ENCODE measurements at places on chromosomes 7 and 10.

DNA sequence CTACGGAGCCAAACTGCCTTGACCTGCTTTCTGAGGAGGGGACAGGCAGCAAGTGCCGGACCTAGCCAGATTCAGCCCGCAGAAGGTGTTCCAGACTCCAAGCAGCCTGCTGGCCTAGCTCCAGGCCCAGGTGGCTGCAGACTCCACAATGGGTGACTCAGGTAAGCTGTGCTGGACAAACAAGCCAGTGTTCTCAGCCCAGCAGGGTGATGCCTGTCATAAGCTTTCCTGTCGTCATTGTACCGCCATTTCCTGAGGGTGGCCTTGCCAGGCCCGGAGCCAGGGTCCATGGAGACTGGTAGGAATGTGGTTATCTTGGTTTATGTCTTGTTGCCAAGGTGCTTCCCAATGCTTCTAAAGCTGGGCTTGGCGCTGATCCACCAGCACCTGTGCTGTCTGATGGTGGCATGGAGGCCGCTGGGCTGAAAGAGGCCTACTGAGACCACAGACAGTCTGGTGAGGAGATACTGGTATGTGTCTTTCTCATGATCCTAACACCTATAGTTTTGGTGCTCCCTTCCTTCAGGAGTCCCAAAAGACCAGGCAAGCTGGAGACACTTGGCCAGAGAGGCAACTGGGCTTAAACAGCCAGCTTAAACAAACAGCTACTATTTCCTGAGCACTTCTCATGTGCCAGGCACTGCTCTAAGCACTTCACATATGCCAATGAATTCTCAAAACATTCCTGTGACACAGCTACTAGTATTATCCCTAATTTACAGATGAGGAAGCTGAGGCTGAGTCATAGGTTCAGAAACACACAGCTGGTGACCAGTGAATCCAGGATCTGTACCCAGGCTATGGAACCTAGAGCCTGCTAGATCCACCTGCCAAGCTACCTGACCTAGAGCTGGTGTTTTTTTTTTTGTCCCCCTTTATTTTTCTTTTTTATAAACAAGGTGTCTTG lies 42.0 kb downstream of the ZC3HC1 start:
- no peak for DNase-seq

DNA sequence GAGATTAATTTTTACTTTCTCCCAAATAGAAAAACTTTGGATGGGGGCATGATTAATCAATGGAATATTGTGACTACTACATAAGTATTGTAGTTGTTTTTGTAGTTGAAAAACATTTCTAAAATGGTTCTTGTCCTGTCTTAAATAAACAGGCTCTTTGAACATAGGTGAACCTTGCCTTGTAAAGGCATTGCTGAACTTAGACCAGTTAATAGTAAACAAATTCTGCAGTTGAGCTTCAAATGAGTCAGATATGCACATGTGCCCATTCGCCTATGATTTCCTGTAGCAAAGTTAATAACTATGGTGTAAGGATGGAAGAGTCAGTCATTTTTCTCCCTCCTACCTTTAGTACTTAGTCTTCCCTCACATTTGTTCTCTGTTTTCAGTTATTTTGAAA lies 22.6 kb downstream of the CUTC start:
- no peak for DNase-seq

DNA sequence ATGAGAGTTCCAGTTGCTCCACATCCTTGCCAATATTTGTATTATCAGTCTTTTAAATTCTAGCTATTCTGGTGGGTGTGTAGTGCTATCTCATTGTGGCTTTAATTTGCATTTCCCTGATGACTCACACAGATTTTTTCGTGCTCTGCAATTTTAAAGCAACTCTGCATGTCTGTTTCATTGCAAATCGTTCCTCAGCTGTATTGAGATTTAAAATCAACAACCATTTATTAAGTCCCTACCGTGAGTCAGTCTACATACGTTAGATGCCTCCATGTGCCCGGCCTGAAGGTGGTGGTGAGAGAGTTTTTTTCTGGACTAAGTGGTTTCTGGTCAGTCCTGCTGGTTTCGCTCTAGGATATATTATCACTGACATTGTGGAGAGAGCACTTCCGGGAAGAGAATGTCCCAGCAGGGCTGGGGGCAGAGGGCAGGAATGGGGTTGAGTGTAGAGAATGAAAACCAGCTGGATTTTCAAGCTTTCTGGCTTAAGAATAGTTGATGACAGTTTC lies 8.4 kb upstream of the HYCC1 start:
- DNase-seq, result no peak

- no peak for DNase-seq
These were observed 11.7 kb upstream of the ZNF680 start for GRCh38 chr7:64574540-64575099.

DNA sequence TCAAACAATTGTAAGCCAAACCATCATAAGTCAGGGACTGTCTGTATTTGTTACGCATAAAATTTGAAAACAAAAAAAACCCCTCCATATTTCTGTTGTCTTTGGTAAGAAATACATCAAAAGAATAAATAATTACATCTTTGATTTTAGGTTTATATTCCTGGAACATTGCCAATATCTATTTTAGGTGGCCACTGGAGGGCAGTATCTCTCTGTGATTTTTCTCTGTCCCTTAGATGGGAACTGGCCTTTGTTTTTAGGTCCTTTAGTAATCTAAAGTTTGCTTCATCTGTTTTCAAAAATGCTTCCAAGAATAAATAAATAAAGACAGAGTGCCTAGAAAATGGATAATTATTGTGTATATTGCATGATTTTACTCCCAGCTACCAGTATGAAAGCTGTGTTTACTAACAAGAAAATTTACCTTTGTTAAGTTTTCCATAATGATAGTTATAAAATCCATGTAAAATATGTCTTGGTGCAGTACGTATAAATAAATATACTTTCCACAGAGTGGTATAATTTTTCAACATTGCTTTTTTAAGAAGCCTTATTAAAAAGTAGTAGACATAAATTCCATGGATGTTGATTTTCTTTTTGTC lies 64.2 kb downstream of the PHYHIPL start:
- peak; percentile 15 for DNase-seq

DNA sequence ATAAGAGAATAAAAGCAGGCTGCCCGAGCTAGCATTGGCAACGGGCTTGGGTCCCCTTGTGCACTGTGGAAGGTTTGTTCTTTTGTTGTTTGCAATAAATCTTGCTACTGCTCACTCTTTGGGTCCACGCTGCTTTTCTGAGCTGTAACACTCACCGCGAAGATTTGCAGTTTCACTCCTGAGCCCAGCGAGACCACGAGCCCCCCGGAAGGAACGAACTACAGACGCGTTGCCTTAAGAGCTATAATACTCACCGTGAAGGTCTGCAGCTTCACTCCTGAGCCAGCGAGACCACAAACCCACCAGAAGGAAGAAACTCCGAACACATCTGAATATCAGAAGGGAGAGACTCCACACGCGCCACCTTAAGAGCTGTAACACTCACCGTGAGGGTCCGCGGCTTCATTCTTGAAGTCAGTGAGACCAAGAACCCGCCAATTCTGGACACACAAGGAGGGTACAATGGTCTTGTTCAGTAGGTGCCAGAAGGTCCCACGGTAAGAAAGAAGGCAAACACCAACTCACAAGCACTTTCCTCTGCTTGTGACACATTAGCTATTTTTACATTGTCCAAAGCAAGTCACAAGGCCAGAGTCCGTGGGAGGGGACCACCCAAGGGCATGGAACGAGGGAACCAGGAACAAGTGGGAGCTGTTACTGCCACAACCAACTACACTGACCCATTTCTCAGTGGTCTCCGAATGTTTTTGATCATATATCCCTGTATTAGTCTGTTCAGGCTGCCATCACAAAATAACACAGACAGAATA lies 29.2 kb upstream of the CACUL1 start:
- no peak for DNase-seq

DNA sequence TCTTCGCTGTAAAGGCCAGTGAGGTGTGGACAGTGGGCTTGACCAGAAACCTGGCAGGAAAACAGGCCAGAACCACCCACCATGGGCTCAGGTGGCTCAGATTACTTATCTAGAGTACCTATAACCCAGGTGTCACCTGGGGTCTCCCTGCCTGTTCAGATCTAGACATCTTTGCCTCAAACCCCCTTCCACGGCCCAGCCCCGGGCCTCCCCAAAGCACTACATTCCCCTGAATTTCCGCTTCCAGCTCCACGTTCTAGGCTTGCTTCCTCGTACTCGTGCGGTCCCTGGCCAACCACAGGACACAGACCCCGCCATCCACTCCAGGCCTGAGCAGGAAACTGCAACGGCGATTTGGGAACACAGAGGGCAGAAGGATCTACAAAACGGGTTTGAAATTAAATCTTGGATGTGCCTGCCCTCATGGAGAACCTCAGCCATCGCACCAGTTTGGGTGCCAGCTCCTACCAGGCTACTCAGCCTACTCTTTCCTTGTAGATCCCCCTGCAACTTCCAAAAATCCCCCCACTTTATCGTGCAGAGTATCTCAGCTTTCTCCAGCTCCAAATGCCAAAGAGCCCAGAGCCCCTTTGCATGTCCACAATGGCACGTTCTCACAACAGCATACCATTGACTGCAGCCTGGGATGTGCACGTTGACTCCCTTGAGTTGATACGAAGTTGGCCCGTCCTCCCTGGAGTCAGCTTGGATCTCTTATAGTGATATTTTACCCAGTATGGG lies 62.7 kb upstream of the CACUL1 start:
- no peak for DNase-seq

GRCh38 chr10:97183314-97183713 lies 2.4 kb downstream of the SLIT1 start:
- DNase-seq, result no peak

- no peak for DNase-seq
These were observed 526 bp downstream of the SFRP5 start for GRCh38 chr10:97771055-97771891.

DNA sequence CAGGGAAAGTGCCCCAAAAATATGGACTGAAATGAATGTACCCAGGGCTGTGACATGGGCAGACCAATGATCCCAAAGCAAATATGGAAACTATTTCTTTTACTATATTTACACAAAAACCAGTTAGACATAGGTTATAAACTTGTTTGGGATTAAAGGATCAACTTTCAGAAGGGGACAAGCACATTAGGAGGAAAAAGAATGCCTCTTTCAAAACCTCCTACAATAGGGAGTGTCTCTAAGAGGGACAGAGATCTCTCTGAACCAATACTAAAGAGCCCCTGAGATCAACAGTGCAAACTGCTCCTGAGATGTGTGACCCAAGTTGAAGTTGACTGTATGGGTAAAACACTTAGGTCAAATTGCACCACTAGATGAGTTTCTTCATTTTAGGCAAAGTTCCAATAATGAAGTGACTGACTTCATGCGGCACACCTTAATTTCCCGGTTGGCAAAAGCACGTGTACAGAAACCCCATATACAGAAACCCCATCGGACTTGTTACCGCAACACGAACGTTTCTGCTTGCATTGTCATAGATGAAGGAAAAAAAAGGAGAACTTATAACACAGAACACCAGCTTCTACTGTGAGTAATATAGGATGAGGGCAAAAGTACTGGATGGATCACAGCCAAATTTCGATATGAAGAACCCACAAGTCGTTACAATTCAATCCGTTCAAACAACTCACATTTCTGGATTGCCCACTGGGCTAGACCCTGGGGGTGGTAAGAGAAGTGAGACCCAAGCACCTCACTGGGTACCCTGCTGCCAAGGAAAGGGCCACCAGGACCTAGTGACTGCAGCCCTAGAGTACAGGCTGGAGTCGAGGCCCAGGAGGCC lies 4.3 kb downstream of the SVIL start:
- no peak for DNase-seq

DNA sequence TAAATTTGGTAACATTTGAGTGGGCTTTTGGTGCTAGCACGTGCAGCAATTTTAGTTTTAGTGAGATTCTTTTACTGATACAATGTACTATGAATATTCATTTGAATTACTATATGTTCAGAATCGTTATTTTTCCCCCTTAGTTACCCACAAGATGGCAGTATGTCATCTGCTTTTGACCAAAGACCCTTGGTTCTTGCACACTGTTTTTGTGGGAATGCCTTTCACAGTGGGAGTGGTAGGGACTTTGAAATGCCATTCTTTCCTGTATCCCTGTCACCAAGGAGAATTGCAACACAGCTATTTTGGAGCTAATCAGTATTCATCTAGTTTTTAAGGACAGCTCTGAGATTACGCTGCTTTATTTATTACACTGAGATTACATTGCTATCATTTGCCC lies 40.6 kb downstream of the SEC23IP start:
- DNase-seq, result peak; percentile 29
